ENCODE measurements at places on chromosomes 16 and 17. TPM values are rescaled to one million over a fixed set of nuclear protein-coding genes. Genes with fewer than 3 reads are reported as not detected.

Gene CRYM
- 20.5 TPM for total RNA-seq

Gene PYCARD
- total RNA-seq, result 228 TPM

Gene CDC6
- total RNA-seq, result 68.1 TPM

Gene TVP23C
- 9.2 TPM for total RNA-seq

Gene C1QTNF1
- total RNA-seq, result not detected

Gene LDHD
- total RNA-seq, result 0.95 TPM

Gene LPCAT2
- 0.84 TPM for total RNA-seq

Gene MLKL
- 28.5 TPM for total RNA-seq

Gene TBC1D26
- total RNA-seq, result not detected

Data from Caki2 (cell line).